ENCODE measurements at places on chromosomes 7 and 10.
A peak's percentile ranks its signal among the peaks of the same experiment; 100 is the strongest.

DNA sequence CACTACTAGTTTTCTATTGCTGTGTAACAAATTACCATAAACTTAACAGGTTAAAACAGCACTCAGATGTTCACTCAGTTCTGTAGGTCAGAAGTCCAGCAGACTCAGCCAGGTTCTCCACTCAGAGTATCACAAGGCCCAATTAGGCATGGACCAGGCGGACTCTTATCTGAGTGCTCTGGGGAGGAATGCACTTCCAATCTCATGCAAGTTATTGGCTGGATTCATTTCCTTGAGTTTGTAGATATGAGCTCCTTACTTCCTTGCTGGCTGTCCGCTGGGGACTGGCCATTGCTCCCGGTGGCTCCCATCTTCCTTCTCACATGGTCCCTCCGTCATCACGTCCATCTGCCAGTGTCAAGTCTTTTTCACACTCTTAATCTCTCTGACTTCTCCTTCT, 137.0 kb upstream of the PRR15 start:
- no peak for DNase-seq

GRCh38 chr7:44330331-44330730, 4.9 kb upstream of the CAMK2B start:
- DNase-seq, result no peak

GRCh38 chr10:131186547-131187253, 124.8 kb downstream of the TCERG1L start:
- no peak for DNase-seq

DNA sequence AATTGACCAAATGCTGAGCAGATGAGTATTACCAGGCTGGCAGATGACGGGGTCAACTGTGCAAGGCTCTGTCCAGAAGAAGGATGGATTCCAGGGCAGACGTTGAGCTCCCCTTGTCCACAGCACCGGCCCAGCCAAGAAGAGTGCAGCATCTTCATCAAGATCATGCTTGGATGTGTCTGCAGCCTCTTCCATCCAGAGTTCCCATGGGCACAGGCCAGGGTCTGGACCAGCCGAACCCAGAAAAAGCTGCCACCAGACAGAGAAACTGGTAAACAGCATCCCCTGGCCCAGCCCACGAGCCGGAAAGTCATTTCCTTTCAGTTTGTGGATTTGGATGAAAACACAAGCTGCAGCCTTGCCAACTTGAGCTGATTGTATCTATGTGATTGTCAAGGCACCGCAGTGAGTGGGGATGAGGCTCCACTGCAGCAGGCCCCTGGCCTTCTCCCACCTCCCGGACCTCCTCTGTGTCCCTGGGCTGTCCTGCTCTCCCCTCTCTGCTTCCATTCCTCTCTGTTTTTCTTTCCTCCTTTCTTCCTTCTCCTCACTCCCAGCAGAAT, 321.8 kb downstream of the TCERG1L start:
- DNase-seq, result no peak

DNA sequence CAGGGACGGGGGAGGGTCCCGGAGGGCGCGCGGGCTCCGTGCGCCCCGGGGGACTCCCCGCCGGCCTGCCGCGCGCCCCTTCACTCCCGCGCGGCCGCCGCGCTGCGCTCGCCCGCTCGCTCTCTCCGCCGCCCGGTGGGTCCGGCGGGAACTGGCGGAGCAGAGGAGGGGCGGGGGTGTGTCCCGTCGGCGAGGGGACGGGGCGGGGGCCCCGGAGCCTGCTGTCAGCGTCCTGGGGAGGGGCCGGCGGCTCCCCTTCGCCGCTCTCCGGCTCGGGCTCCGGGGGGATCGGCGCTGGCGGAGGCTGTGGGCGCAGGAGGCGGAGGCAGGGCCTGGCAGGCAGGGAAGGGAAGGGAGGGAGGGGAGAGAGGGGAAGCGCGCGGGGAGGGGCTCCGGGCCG, at the start of gene SH3PXD2A:
Gene SH3PXD2A (minus strand): TSS at position 153 of the 400 bp plus-strand sequence. CDS start 310 bp downstream, outside the sequence.
- peak; percentile 22 for DNase-seq

DNA sequence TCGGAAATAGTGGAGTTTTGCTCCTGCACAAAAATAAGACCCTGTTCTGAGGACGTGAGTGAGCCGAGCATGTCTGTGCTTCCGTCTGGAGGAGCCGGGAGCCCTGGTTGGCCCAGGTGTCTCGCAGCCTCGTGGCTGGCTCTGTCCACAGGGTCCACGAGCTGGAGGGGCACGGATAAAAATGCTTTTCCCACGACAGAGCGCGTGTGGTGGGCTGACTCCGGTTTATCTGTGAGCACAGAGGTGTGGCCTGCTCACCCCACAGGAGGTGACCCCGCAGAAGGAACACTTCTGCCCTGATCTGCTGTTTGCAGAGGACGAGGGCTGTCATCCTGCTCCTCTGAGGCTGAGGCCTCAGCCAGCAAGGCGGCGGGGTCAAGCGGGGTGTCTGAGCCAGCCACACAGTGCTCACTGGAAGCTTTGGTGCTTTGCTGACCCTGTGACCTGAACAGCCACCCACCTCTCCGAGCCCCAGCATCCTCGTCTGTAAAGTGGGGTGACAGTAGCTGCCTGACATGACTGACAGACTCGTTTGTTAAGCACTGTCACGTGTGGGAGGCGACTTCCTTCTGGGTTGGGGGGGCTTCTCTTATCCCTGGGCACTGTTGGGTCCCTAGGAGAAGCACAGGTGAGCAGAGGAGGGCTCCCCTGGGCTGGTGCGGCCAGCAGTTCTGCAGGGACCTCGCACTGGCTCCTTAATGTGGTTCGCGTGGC, 162.5 kb downstream of the DNAJB6 start:
- no peak for DNase-seq

- no peak for DNase-seq
Observed at GRCh38 chr10:61797304-61798153, 104.0 kb upstream of the ARID5B start.
